Stimulated activated CD4-positive, alpha-beta T cell treated with anti-CD3 and anti-CD28 coated beads, Interleukin-1b, Interleukin-23, amount 100 ng/mL, for 4 hours (primary cell): ENCODE measurements at places on chromosomes 5 and 9.

- DNase-seq: no peak
Measured at GRCh38 chr9:38361473-38361850, 31.0 kb upstream of the ALDH1B1 start.

DNA sequence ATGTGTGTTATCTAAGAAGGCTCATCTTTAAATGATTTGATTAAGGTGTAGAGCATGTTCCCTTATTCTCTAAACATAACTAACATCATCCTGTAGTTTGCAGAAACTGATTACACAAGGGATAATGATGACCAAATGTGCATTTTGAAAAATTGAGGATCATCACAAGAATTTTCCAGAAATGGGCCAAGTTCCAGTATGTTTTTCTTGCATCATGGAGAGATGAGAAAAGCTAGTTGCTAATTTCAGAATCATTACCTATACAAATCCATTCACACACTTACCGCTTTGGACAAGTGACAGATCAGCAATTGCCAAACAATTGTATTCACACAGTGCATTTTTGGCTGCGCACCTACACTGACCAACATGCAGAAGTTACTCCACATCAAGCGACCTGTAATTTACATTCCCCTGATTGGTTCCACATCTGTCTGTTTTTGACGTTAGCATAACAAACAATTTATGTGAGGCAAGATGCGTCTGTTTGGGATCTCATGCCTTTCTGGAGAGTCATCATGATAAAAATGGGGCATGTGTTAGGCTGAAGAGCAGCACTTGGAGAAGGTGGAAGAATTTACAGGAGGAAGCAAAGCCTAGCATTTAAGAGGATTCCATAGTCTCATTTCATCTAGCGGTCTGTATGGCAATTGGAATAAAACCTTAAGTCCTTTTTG is 2.8 kb upstream of the BNC2 start:
- DNase-seq: no peak

DNA sequence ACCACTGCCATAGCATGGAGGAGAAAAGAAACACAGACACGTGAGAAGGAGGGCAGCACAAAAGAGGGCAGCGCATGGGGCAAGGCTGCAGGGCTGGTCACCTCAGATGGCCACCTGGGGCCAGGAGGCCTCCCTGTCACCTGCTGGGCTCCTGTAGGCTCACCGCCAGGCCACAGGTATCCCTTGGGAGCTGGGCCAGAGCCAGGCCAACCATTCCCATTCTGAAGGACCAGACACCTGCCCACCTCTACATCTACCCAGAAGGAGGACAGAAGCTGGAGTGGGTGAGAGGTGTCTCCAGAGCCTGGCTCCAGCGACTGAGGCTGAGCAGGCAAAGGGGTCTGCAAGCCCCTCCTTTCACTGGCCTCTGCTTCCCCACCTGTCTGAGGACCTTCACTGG is 103.1 kb downstream of the PAX5 start:
- no peak for DNase-seq

DNA sequence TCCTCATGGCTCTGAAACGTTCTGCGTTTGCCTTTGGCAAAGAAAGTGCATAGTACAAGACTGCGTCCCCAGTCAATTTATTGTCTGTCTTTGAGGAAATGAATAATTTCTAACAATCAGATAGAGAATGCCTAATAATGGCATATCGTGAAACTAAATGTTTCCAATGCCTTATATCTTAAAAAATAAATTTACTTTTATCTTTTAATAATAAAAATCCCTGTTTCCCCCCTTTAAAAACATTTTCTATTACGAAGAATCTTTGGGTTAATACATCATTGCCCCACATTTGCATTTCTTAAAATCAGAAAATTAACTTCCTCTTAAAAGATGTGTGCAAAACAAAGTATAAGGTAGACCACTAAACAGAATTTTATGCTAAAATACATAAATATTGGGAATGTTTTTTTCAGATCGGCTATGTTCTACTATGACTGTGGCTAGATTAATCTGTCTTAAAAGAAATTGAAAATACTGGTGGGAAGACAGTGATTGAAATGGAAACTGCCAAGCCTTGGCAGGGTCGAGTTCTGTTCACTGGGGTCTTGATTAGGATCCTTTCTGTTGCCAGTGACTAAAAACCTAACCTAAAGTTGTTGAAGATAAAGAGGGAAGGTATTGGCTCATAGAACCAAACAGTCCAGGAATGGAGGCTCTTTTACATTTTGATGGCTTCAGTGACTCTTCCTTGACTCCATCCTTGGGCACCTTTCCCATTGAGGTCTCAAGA is at the start of gene IL5:
Gene IL5, minus strand, starts transcription at position 51 of the 730 bp plus-strand sequence. Its CDS starts 44 bp downstream, at position 7.
- no peak for DNase-seq

DNA sequence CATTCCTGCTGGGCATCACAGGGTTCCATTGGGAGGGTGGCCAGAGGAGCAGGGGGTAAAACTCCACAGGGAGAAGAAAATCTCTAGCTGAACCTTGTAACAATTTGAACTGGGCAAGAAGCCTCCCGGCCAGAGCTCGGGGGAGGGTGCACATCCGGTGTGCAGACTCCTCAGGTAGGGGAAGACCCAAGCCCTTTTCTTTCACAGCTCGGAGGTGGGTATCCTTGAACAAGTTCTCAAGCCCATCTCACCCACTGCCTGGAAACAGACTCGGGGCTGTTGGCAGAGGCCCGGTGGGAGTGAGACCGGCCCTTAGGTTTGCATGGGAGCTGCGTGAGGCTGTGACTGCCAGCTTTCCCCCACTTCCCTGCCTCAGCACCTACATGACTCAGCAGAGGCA is 111.5 kb upstream of the IL7R start:
- DNase-seq: no peak

- DNase-seq: no peak
Measured at GRCh38 chr9:121567500-121568342, 68.1 kb upstream of the GGTA1 start.

DNA sequence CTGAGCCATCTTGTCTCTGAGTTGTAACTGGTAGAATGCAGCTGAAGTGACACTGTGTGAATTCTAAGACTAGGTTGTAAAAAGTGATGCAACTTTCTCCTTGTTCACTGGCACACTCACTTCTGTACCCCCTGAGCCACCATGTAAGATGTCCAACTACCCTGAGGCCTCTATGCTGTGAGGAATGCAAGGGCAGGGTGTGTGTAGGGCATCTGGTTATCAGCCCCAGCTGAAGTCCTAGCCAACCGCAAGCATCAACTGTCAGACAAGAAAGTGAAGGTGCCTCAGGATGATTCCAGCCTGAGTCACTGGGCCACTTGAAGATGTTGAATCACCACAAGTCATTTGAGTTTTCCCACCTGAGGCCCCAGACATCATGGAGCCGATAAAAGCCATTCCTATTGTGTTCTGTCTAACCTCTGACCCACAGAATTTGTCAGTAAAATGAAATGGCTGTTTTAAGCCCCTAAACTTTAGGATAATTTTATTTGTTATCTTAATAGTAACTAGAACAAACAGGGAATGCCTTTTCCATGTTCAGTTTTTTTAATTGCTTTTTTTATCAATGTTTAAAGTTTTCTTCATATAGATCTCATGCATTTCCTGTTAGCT is 18.7 kb upstream of the RHOBTB3 start:
- DNase-seq: no peak

- DNase-seq: no peak
Measured at GRCh38 chr9:2709645-2710101, 7.6 kb upstream of the KCNV2 start.

DNA sequence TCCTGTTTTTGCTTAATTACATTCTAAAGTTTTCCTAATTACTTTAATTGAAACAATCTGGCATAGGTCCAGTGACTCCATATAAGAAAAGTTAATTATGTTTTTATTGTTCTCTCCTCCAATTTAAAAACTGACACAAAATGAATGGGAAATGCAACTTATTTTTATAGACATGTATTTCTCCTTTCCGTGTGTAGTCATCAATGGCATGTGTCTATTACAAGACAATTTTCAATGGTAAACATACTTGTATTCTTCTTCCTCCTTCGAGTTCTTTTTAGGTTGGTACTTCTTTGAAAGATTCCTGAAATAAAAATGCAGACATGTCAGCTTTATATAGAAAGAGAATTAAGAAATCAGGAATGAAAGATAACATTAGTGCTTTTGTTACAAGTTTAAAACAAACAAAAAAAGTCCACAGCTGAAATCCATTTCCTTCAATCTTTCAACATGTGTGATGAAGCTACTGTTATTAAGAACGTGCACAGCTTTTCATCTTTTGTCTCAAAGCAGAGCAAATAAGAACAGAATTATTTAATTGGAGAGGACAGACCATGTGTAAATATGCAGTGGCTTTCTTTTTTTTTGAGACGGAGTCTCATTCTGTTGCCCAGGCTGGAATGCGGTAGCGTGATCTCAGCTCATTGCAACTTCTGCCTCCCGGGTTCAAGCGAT is 63.8 kb downstream of the FNBP1 start:
- DNase-seq: no peak

DNA sequence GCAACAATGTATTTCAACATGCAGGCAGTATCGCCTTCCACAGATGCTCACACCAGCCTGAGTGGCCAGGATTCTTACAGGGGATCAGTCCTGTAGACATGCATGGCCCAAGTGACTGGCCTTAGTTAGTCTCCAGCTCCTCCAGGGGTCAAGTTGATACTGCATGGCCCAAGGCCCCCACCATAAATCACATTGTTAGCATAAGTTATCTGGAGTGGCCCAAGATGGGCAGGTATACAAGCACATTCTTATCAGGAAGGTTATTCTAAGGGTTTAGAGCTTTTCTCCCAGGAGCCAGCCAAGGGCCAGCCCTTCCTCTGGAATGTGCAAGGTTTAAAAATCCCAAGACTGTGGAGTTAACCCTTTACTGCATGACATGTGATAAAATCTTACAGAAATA is 230.9 kb upstream of the NFIL3 start:
- no peak for DNase-seq

DNA sequence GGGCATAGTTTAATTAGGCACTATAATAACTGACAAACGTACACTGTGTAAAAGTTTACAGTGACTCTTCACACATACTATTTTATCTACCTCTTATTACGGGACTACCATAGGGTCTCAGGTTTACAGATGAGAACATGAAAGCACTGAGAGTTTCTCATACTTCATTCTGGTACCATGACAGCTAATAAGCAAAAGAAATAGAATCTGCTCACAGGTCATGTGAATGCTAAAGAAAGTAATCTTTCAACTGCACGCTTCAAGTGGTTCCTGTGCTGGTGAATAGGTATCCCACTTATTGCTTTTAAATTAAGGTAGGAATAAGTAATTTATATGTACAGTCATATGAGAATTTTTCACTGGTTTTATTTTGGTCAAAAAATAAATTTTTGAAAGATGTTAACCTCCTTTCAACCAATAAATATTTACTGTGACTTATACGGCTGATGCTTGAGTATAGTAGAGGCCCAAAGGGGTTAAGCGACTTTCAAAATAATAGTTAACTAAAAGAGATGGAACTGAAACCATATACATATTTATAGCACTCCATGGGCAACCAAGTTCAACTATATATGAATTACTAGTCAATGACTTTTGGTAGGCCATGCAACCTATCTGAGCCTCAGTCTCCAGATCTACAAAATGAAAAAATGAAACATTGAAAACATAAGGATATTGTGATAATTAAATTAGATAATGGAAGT is 8.1 kb downstream of the CDKN2A start:
- DNase-seq: no peak

- no peak for DNase-seq
Measured at GRCh38 chr5:36575361-36575781, 31.0 kb upstream of the SLC1A3 start.

GRCh38 chr5:73136055-73136562 is 15.7 kb downstream of the TMEM171 start:
- no peak for DNase-seq

DNA sequence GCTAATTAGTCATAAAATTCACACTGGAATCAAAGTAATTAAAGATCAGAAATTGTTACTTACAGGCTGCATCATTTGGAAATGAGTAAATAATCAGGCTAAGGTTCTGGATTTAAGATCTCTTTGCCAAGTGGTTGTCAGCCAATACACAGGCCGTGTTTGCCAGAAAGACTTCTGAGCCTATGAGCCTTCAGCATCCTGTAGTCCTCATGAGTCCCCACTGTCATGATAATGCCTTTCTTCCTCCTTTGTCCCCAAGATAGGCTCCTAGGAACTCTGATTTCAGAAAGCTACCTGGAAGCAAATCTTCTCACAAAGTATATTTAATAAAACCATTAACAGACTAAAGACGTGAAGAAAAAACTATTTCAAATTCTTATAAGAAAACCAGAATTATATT is 810.5 kb downstream of the DNAH5 start:
- DNase-seq: no peak

GRCh38 chr9:114525513-114525912 is 20.2 kb upstream of the WHRN start:
- DNase-seq: no peak

GRCh38 chr9:105503881-105504280 is 54.0 kb upstream of the FKTN start:
- no peak for DNase-seq

DNA sequence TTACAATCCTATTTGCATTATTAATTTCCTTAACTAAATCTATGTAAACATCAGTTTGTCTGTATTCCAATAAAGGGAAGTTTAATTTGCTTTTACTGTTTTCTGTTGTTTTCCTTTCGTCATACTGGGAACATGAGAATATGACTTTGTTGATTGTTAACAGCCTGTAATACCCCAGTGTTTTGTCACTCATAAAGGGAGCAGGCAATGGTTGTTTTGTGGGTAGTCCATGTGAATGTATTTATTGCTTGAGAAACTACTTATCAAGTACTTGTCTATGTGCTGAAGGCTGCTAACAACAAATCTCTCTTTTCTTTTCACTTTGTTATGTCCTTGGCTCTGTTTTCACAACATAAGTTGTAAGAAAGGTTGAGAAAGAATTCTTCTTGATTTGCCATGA is 1070.2 kb upstream of the ACO1 start:
- DNase-seq: no peak

DNA sequence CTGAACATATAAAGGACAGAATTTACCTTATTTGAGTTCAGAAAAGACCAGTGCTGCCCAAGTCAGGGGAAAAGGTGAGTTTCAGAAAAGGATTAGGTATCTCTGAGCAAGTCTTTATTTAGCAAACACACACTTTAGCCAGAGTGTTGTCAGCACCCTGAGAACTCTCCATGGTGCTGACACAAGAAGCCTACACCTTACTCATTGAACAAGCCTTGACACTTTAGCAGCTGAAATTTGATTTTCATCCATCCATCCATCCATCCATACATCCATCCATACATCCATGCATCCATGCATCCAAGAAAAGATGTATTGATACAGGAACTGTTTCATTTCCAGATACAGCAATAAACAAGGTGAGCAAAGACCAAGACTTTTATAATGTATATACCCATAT is 311.2 kb downstream of the TRIM32 start:
- no peak for DNase-seq

- no peak for DNase-seq
Measured at GRCh38 chr5:157076558-157076957, 17.6 kb upstream of the HAVCR1 start.

- no peak for DNase-seq
Measured at GRCh38 chr9:72315510-72316311, 49.3 kb downstream of the ZFAND5 start.

DNA sequence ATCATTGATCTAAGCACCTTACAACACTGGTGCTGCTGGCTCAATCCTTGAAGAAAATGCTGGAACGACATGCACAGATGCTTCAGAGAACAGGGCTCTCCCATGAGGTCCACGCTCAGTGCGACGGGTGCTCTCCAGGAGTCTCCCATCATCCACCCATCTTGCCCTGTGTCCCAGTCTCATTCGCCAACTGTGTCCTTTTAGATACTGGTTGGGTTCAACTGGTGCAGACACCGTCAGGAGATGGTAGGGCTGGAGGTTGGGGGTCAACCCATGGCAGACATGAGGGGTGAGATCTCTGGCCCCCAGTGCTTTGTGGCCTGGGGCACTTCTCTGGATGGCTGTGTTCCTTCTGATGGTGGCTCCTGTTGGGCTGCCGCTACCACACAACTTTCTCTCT is 1.6 kb upstream of the OBP2B start:
- no peak for DNase-seq
